ENCODE measurements at places on chromosomes 16 and 17.

DNA sequence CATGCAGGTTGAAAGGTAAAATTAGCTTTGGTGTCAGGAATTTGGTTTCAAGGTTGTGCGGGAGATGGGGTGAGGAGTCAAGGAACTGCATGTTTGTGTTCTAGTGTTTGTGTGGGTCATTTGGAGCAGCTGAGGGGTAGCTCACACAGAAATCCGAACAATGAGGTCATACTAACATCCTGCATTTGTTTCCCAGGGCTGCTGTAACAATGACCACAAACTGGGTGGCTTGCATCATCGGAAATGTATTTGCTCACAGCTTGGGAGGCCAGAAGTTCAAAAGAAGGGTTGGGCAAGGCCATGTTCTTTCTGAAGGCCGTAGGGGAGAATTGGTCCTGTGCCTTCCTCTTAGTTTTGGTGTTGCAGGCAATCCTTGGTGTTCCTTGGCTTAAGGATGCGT, 287.4 kb downstream of the HAPSTR1 start:
- no peak for DNase-seq

- DNase-seq: no peak
Observed at GRCh38 chr16:30699615-30700099, 686 bp downstream of the SRCAP start.

- no peak for DNase-seq
Observed at GRCh38 chr17:82200135-82200534, 12.5 kb downstream of the CCDC57 start.

GRCh38 chr16:19085679-19086200, 18.3 kb downstream of the COQ7 start:
- no peak for DNase-seq

GRCh38 chr16:68700120-68700519, 37.0 kb upstream of the CDH1 start:
- no peak for DNase-seq

- no peak for DNase-seq
Observed at GRCh38 chr16:54407596-54407995, 121.0 kb upstream of the IRX3 start.

DNA sequence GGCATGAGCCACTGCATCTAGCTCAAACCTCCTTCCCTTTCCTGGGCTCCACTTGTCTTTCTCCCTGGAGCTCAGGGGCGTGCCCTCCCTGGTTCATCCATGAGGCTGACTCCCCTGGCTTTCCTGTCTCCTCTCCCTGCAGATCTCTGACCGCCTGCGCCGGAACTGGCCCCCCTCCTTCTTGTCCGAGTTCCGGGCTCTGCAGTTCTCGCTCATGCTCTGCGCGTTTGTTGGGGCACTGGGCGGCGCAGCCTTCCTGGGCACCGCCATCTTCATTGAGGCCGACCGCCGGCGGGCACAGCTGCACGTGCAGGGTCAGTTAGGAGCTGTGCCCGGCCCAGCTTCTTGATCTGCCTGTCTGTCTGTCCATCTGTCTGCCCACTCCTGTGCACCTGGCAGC, 1.2 kb upstream of the LAT start:
- no peak for DNase-seq

DNA sequence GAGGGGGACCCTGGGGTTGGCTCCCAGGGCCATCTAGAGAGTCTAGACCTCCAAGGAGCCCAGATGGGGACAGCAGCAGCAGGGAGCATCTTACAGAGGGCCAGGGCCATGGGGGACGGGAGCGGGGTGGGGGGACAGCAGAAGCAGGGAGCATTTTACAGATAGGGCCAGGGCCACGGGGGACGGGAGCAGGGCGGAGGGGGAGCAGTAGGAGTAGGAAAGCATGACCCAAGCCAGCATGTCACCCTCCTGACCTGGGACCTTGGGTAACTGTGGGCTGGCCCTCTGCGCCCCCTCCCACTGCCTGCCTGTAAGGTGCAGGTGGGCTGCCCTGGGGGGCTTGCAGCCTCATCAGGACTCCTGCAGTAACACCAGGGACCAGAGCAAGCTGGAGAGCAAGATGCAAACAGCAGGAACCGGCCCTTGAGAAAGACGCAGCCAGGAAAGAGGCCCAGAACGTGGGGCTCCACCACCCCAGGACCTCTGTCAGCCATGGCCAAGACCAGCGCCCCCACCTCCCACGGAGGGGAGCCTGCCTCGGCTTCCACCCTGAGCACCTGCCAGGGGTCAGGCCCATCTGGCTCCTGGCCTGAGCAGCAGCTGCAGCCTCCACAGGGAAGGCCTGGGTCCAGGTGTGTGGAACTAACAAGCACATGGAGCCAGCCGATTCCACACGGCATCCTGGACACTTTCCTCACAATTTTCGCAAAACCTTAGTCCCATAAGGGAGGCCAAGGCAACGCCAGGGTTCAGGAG, 2.4 kb downstream of the ZNF598 start:
- DNase-seq: no peak

GRCh38 chr17:10055262-10055975, 143.0 kb downstream of the GAS7 start:
- DNase-seq: no peak

DNA sequence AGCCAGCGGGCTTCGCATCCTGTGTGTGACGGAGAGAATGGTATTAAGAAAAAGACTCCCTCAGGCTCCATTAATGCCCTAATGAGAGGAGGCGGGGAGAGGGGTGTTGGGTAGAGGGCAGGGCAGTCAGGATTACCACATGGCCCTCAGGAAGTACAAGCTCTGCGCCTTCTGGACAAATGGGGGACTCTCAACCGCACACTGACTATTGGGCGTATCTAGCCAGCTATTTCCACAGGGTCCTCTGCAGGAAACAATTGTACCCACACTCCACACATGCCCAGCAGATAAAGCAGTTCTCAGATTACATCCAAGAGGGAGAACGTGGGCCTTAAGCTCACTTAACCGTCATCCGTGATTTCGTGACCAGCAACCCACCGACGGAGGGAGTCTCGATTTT, 14.7 kb downstream of the NXN start:
- DNase-seq: peak; percentile 51

GRCh38 chr16:87489434-87490045, 3.3 kb downstream of the ZCCHC14 start:
- no peak for DNase-seq

GRCh38 chr16:280991-281659, 734 bp downstream of the ARHGDIG start:
- no peak for DNase-seq

GRCh38 chr17:2933606-2934005, 129.8 kb downstream of the OR1D5 start:
- DNase-seq: no peak

- no peak for DNase-seq
Observed at GRCh38 chr16:4231367-4231766, 10.5 kb downstream of the SRL start.

GRCh38 chr17:66459811-66460270, 157.4 kb downstream of the PRKCA start:
- no peak for DNase-seq
